ENCODE measurements at places on chromosomes 5 and 9.

DNA sequence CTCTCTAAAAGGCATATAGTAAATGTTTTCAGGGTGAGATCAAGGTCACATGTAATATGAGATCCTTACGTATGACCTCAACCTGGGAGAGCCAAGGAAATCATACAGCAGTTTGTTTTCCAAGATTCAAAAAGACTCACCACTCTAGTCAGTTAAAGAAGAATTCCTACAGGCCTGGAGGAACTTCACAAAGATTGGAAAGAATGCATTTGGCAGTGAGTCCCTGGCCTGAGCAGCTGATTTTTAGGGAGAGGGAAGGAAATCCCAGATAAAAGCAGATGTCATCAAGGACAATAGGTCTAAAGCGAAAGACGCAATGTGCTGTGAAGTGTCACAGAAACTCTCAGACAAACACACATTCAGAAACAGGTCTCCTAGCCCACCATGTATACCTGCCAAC lies 424.0 kb upstream of the ZNF462 start:
- DNase-seq: no peak

GRCh38 chr5:21071421-21071820 lies 1083.4 kb upstream of the CDH18 start:
- DNase-seq: no peak

- no peak for DNase-seq
These were observed 11.4 kb downstream of the SLC38A9 start for GRCh38 chr5:55700745-55701144.

DNA sequence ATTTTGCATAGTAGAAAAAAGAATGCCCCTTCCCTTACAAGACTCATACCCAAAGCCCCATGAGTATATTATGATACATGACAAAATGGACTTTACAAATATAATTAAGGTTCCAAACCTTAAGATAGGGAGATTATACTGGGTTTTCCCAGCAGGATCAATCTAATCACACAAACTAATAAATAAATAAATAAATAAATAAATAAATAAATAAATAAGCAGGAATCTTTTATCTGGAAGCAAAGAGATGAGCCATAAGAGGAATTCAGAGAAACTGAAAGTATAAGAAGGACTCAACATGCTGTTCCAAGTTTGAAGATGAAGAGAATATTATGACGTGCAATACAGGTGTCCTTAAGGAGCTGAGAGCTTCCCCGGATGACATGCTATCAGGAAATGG lies 1174.5 kb downstream of the DTWD2 start:
- DNase-seq: no peak

- DNase-seq: no peak
These were observed 57.3 kb upstream of the CPLX2 start for GRCh38 chr5:175813943-175814630.

All from stimulated activated CD4-positive, alpha-beta T cell treated with anti-CD3 and anti-CD28 coated beads, Interleukin-2, amount 100 ng/mL, for 24 hours (primary cell).